ENCODE measurements at places on chromosomes 11 and 22.
A peak's percentile ranks its signal among the peaks of the same experiment; 100 is the strongest.

- DNase-seq = peak; percentile 60
Measured at GRCh38 chr11:64713016-64713707, 9.8 kb downstream of the NRXN2 start.

DNA sequence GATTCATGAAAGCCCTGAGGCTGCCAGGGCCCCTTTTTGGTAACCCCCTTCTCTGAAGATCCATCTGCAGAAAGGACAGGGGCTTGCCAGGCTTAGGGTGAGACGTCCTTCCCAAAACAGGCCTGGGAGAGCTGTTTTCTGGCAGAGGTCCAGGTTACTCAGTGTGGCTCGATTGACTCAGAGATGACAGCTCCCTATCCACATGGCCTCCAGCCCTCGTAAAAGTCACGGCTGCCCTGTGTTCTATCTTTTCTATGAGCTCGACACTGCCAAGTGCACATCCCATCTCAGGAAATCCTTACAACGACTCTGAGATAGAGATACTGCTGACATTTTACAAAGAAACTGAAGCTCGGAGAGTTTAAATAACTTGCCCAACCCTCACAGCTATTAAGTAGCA lies 20.4 kb downstream of the ADAMTS8 start:
- no peak for DNase-seq

DNA sequence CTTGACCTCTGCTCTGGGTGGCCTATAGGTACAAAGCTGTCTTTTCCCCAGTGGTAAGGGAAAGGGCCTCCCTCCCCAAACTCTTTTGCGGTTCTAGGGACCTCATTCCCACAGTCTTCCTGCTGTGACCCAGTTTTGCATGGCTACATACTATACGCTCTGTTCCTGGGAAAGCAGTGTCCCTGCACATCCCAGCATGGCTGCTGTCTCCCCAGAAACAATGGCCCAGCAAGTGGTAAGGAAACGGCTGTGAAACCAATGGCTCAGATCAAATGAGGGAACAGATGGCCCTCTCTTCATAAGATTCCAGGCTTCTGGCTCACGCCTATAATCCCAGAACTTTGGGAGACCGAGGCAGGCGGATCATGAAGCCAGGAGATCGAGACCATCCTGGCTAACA lies 41.1 kb downstream of the RPL27A start:
- DNase-seq = no peak

DNA sequence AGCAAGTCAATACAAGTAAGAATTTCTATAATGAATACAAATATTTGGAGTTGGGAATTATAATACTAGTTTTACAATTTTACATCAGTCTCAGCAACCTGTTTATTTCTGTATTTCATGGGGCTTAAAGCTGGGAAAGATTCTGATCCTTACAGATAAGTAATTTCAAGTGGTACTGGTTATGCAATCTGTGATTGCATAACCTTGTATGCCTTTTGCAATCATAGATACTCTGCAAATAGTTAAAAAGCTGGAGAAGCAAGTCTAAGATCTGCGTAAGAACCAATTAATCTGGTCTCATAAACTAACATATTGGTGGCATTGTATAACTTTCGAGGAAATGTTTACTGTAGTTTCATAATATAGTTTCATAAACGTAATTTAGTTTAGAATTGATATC lies 198.3 kb upstream of the PGR start:
- DNase-seq = no peak

- DNase-seq = no peak
Measured at GRCh38 chr11:113048820-113049768, 87.9 kb downstream of the NCAM1 start.

DNA sequence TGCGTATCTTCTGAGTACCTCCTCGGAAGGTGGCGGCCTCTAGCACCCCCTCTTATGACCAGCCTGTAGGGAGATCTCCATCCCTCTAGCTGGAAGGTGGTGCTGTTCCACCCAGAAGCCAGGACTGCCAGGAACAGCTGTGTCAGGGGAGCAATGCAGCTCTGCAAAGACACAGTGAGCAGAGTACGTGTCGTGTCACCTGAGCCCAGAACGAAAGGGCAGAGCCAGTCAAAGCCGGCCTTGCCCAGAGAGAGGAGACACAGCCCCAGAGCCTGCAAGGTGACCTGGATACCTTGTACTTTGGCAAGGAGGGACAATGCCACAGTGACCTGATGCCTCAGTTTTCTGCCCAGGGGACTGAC lies 18.7 kb upstream of the IGSF9B start:
- DNase-seq = no peak

GRCh38 chr11:19077965-19078364 lies 17.4 kb upstream of the MRGPRX2 start:
- no peak for DNase-seq

DNA sequence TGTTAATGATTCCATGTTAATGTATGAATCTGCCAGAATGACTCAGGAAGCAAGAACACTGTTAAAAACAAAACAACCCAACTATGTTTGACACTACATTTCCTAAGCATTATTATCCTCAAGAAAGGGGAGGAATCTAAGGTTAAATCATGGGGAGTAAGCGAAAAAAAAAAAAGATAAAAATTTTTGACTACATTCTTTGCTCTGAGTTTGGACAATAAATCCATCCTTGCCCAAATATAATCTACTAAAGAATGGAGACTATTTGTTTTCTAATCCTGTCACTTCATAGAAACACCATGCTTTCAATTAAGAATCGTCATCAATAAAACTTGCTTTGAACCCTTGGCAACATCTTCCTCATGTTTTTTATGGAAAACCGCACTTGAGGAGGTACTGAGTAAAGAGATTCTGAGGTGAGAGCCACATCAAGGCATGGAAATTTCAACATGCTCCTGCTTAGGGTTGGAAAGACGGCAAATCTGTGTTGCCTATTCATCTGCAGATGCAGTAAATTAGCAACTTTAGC lies 9.7 kb downstream of the MAML2 start:
- no peak for DNase-seq

- no peak for DNase-seq
Measured at GRCh38 chr11:44941259-44942021, 9.2 kb downstream of the TP53I11 start.

- no peak for DNase-seq
Measured at GRCh38 chr11:745428-745827, 1.8 kb upstream of the TALDO1 start.

- DNase-seq = no peak
Measured at GRCh38 chr11:6061475-6061874, 30.9 kb upstream of the OR56A1 start.

- DNase-seq = no peak
Measured at GRCh38 chr11:65476632-65477148, 22.2 kb upstream of the MALAT1 start.

DNA sequence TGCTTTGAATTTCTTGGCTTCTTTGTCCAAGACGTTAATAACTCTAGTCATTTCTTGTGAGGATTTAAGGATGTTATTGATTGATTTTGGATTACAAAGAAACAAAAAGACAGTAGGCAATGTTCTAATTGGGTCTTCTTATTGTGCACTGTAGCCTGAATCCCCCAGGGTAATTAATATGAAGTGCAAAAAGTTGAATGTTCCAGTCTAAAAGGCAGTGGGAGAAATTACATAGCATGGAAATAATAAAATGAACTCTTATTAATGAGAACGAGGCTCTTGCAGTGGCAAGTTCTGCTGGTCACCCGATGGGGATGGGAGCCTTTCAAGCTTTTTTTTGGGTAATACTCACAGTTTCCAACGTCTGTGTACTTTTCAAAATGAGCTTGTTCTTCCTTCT lies 45.6 kb downstream of the UBASH3B start:
- no peak for DNase-seq

DNA sequence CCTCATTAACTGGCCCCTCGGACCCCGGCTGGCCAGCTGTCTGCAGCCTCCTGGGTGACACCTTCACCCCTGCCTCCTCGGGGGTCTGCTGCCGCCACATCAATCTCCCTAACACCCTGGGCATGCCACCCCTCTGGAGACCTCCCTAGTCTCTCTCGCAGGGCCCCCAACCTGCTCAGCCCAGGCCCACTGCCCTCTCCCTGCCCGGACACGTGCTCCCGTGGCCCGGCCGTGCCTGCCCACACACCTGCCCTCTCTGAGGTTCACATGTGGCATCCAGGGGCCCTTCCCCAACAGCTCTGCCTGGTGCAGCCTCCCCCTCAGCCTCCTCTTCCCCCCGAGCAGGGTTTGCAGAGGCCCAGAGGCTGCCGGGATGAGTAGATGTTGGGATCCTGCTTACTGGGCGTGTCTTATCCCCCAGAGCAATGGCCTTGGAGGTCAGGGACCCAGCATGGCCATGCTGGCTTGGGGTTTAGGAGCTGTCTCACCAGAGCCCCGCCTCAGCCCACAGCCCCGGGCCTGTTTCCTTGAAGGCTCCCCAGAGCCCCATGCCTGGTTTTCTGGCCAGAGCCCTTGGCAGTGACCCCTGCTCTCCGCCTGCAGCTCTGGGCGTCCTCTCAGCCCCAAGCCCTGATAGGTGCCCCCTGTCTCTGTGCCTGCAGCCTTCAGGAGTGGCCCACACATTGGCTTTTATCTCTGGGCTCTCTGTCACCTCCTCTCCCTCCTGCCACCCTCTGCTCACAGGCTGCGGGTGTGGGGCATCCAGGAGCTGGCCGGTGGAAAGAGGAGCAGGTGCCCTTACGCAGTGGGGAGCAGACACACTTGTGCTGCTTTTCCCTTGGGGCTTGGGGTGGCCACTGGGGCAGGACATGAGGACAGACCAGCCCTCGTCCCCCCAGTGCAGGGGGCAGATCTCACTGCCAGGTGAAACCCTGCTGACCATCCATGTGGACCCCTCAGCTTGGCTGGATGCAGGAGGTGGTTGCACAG lies 25.7 kb upstream of the SEPTIN5 start:
- DNase-seq = no peak

DNA sequence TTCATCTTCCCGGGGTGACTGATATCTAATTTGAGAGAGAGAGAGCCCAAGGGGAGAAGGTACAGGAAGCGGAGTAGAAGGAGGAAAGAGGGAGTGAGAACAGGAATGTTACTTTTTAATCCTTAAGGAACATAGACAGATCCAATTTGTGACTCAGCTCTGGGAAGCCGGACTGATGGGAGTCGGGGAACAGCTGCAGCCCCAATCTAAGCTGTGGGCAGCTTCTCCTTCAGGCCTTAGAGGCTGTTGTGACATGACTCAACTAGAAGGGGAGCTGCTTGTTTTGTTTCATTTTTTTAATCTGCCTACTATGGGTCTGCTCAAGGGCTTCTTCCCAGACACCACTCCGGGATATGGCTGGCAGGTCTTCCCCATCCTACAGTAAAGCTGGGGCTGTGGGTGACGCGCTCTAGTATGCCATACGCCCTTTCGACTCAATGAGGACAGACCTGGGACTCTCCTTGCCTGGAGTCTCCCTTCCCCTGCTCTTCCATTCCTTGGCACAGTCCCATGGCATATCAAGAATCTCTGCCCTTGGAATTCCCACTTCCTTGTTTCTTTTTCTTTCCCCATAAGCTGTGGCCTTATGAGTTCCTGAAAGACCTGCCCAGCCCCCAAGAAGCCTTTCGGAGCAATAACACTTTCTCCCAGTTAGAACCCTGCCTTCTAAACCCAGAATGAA lies 103.3 kb upstream of the AKIP1 start:
- peak; percentile 72 for DNase-seq

DNA sequence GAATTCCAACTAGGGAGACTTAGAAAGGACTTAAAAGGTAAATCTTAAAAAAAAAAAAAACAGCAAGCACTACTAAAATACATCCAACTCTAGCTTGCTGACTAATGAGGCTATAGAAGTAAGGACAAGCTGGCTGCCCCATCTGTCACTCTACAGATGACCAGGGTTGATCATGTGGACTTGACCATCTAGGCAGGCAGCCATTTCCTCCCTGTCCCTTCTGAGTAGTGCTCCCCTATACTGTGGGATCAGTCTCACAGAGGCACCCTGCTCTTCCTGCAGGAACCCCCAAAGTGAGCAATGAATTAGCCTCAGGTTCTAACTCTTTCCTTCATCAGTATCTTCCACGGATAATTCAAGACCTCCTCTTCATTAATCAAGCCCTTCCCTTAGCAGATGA lies 12.3 kb downstream of the SLC1A2 start:
- no peak for DNase-seq

DNA sequence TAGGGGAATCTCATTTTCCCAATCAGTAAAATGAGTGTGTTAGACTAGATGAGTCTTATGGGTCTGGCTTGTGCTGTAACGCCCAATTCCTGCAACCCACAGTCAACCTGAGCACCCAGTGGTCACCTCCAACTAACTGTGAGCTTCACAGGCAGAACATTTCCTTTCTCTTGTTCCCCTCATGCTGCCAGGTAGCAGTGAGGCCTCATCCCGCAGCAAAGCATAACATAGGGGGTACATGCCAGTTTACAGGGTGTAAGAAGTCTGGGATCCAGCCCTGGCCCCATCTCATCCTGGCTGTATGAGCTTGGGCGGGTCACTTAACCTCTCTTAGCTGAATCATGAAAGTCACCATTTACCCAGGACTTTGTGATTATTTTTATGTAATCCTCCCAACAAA lies 3.7 kb downstream of the EFEMP2 start:
- DNase-seq = no peak
